ENCODE measurements at places on chromosomes 11 and 22.
A peak's percentile ranks its signal among the peaks of the same experiment; 100 is the strongest.

DNA sequence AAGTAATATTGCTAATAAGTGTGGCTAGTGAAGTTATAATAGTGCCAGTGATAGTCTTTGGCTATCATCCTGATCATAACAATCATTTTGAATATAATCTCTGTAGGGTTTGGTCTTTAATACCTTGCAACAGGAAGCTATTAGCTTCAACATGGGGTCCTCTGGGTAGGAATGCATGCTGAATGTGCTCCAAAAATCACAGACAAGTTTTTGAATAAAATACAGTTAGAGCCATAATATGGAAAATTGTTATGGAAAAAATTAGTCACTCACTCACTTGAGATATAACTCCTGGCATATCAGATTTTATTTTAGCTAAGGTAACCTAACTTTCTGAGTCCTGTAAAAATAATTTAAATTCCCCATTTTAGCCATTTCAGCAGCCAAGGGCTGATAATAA, 95.4 kb upstream of the MTMR2 start:
- DNase-seq = no peak

- DNase-seq = no peak
These were observed 37.4 kb downstream of the COMMD9 start for GRCh38 chr11:36251823-36252222.

DNA sequence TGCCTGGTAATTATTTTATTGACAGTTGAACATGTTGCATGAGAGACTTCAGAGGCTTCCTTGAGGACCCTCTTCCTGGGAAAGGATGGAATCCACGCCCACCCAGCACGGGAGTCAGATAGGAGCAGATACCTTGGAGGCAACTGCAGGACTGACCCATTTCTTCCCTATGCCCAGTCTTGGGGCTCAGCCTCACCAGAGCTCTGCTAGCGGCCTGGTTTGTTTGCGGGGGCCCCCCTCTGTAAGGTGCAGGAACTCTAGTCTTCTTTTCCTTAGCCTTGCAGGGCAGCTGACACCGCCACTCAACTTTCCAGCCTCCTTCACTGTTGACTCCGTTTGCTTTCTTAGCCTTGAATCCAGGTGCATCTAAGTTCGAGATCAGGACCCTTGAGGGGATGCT, 1032.8 kb downstream of the BRD1 start:
- no peak for DNase-seq

GRCh38 chr11:129295746-129296145, 79.9 kb upstream of the BARX2 start:
- no peak for DNase-seq

DNA sequence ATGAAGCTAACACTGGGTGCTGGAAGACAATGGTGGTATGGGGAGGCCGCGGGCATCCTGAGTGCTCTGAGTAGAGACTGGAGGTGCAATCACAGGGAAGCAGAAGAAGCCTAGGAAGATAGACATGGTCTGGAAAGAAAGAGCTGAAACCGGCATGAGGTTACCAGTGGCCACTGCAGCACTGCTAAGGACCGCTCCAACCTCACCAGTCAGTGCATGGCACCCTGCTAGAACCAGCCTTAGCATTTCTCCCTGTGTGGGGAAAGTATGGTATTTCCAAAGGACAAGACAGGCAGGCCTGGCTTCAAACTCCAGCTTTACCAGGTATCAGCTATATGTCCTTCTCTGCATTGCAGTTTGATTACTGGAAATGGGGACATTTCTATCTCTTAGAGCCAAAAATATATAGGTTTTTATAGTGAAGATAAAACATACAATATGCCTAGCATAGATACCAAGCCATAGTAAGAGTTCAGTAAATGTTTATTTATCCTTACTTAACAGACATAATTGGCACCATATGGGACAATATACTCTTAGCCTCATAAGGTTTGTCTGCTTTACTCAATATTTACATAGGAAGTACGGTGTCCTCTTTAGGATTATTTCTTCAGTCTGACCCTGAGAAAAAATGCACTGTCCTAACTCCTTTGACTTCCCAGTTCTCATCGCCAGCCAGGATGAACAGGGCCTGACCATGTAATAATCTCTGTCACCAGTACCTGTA, 231.1 kb downstream of the TENM4 start:
- no peak for DNase-seq

- no peak for DNase-seq
These were observed 104.5 kb upstream of the RCN1 start for GRCh38 chr11:31986201-31986889.

DNA sequence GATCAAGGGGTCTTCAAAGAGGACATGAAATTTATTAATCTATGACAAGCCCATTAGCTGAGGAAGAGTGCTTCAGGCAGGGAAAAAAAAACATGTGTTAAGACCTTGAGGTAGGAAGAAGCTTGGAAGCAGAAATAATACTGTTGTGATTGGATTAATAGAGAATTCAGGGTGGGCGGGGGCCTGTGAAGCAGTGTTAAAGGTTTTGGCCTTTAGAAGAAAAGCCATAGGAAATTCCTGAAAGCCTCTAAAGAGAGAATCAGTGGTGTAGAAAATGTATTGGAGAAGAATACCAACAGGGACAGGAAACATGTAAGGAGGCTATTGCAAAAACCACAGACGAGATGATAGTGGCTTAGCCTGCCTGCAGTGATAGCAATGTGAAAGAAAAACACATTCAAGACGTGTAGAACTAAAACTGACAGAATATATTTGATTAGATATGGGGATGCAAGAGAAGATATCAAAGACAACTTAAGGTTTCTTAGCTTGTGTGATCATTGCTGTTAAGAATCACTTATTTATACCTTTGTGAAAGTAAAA, 404.4 kb upstream of the ANO3 start:
- DNase-seq = no peak

GRCh38 chr22:46136486-46137217, 13.7 kb upstream of the PPARA start:
- no peak for DNase-seq

GRCh38 chr11:94090401-94090800, 38.2 kb upstream of the PANX1 start:
- no peak for DNase-seq

DNA sequence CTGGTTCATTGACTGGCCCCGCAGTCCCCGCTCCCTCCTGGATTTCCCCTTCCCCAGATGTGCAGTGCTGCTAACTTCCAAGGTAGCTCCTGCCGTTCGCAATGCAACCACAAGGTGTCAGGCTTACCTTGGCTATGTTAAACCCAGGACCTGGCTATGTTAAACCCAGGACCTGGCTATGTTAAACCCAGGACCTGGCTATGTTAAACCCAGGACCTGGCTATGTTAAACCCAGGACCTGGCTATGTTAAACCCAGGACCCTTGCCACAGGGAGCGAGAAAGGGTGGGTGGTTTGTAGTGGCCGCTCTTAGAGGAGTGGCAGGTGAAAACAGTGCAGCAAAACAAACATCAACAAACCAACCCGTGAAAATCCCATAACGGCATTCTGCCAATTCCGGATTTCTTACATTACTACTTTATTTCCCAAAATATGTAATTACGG, 2.9 kb upstream of the ADAMTS8 start:
- DNase-seq = peak; percentile 57

- no peak for DNase-seq
These were observed 18.1 kb downstream of the TSKU start for GRCh38 chr11:76801225-76801624.
